ENCODE measurements at places on chromosomes 5 and 9.

GRCh38 chr9:97763874-97764273 is 66.7 kb upstream of the XPA start:
- DNase-seq, result no peak

DNA sequence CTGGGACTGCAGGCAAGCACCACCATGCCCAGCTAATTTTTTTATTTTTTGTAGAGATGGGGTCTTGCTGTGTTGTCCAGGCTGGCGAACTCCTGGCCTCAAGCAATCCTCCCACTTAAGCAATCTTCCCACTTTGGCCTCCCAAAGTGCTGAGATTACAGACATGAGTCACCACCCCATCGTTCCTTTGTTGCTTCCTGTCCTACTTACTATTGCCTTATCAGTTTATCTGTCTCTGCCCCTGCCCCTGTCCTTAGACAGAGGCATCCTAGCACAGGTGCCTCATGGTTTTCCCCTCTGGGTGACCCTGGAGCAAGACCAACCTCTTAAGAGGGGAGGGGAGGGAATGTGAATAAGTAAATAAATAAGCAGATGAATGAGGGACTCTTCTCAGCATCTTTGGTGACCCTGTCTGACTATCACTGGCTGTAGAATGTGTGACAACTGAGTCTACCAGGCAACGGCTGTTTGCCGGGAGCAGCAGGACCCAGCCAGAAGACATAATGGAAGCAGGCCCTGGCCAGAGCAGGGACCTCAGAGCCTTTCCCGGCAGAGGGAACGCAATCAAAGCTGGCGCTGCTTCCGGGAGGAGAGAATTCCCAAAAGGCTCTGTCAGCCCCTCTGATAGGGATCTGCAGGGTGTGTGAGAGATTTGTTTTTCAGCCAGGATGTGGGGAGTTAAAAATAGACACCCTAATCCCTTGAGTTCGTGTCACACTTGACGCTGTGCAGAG is 43.8 kb upstream of the DAB2IP start:
- no peak for DNase-seq

DNA sequence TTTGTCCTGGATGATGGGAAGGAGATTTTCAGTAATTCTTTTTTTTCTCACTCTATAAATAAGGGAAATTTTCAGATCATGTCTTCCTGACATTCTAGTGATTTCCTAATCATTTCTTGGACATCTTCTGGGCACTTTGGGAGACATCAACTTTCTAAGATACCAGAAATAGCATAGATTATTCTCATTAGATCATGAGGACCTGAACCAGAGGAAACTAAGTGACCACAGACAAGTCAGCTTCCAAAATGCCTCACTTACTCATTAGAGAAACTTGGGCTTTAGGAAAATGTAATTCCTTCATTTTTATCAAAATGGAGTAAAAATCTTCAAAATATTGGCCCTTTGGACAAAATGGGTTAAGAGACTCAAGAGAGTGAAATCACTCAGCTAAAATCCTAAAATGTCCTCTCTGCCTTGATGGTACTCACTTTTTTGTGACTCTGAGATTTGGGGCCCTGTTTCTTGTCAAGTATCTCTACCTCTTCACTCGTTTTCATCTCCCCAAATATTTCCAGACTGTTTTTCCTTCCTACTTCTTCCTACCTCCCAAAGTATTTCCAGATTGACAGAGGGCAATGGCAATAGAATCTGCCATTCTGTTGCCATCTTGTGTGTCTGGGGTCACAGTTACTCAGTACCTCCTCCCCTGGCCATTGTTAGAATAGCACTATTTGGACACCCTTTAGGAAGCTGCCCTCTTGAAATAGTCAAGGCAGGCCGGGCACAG is 194.5 kb downstream of the NR3C1 start:
- DNase-seq, result no peak

DNA sequence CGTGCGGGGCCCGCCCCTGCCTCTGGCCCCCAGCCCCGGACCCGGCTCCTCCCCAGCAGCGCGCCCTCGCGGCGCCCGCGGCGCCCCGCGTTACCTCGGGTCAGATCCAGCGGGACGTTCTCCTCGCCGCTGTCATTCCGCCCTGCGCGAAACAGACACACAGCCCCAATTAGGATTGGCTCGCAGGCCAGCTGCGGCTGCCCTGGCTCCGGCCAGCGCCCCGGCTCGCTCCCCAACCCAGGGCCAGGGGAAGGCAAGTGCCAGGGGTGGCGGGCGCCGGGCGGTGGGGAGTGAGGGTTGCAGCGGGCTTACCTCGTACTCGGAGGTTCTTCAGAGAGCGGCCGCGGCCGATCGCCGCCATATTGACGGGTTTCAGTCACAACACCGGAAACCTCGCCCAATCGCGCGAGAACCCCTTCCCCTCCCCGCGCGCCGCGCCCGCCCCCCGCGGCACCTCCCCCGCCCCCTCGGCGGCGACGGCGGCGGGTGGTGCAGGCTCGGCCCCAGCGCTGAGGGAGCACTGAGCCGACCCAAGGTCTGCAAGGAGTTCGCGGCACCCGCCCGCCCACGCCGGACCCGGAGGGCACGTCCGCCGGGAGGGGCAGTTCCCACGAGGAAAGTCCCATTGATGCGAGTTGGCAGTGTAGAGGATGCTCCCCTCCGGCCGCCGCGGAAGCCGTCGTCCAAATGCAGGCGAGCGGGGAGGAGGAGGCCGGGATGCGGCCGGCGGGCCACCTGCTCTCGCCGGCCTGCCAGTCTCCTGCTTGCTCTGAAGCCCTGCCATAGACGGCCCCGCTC is at the start of gene RICTOR:
Gene RICTOR (minus strand): TSS at position 383 of the 798 bp plus-strand sequence. CDS start 22 bp downstream, at position 361.
- DNase-seq, result peak; percentile 91

GRCh38 chr5:154418344-154418820 is 27.4 kb upstream of the SAP30L start:
- DNase-seq, result no peak

DNA sequence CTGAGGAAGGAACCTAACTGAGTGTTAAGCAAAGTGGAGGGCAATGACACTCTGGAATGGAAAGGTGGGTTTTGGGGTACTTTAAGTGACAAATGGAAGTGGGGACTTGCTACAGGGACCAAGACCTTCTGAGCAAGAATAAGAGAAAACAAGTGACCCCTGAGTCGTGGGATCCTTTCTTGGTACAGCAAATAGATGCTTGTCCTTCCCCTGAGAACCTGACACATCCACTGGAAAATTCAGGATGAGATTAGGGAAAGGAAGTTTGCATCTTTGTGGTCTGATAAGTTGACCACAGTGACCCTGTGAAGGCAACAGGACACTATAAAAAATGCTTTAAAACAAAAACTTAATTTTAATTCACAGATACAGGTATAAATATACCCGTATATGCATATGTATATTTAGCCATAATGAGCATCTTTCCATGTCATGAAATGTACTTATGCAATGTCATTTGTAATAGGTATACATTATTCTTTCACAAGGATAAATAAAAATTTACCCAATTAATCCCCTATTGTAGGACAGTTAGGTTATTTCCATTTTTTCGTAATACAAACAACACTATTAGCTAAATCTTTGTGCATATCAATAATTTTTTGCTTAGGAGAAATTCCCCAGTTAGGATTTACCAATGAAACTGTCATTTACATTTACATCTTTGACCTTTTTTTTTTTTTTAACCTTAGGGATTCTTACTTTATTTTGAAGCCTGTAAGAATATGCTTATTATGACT is 2.0 kb upstream of the IRF1 start:
- DNase-seq, result no peak

DNA sequence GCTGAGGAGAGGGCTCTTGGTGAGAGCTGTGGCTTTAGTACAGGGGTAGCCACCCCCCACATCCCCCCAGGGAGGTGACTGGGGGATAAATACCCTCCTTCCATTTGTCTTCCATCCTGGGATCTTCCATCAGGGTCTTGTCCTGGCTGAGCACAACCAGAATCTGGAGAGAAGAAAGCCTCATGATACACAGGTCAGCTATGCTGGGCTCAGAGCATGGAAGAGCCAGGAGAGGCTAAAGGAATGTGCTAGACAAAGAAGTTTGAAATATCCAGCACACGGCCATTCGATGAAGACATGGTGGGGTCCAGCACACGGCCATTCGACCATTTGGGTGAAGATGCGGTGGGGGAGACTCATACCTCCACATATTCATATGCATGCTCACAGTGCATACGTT is 30.0 kb downstream of the ROPN1L start:
- DNase-seq, result no peak

- DNase-seq, result no peak
Measured at GRCh38 chr5:95401626-95402025, 10.5 kb downstream of the FAM81B start.

GRCh38 chr5:37835380-37835973 is 4.4 kb downstream of the GDNF start:
- no peak for DNase-seq

DNA sequence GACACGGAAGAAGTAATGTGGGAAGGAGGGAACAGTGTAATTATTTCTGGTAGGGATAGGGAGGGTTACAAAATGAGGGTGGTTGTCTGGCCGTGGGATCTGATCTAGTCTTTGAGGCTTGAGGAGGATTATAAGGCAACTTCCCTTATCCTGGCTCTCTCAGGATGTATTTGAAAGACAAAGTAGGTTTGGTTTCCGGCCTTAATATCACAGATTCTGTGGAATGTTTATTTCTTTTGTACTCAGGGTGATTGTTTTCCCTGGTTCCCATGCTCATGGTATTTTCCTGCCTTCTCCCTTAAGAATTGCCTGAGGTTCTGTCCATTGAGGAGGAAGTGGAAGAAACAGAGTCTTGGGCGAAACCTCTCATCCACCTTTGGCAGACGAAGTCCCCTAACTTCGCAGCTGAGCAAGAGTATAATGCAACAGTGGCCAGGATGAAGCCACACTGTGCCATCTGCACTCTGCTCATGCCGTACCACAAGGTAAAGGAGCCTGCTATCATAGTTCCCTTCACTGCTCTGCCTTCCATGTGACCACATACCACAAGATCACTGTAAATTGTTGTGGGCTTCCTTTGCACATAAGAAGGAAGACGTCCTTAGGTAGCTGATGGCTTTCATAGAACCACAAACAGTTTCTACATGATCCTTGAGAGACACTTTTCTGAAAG is 253.8 kb downstream of the KDM4C start:
- no peak for DNase-seq

- DNase-seq, result no peak
Measured at GRCh38 chr9:127987103-127987614, 6.4 kb upstream of the EEIG1 start.

GRCh38 chr9:136835932-136836904 is 6.1 kb upstream of the AJM1 start:
- DNase-seq, result no peak

DNA sequence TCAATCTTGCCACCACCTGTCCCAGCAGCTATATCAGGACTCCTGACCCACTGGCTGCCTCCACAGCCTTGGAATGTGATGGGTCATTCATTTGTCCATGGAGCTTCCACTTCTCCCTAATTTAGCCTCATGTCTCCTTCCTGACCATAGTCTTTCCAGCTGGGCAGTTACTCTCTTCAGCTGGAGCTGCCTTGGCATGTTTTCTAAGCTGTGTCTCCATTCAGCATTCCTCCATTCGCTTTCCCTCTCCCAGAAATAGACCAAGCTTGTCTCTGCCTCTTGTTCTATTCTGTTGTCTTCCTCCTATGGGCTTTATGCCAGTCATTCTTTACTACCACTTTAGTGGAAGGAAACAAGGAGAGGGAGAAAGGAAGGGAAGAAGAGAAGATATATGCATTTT is 5.3 kb upstream of the CTXN3 start:
- no peak for DNase-seq

GRCh38 chr9:133238851-133239532 is 29.9 kb upstream of the OBP2B start:
- peak; percentile 70 for DNase-seq

GRCh38 chr9:3931996-3932906 is 367.6 kb downstream of the GLIS3 start:
- no peak for DNase-seq

DNA sequence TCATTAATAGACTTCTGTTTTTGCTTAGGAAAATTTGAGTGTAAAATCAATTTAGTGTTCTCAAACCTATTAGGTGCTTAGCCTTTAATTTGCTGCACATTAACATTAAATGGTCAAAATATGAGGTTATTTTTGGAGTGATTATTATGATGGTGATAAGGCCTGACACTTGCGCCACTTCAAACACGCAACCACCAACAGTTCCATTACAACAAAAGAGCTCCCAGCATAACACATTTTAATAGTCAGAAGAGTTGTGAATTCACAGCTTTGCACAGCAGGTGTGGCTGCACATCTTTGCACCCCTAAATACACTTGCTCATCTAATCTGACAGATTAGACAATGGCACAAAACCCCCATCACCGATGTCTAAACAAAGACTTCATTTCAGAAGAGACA is 940.7 kb downstream of the NR2F1-AS1 start:
- DNase-seq, result no peak

GRCh38 chr5:1227667-1228066 is 2.5 kb downstream of the SLC6A18 start:
- DNase-seq, result no peak

GRCh38 chr5:18881615-18882014 is 1106.4 kb downstream of the CDH18 start:
- no peak for DNase-seq

DNA sequence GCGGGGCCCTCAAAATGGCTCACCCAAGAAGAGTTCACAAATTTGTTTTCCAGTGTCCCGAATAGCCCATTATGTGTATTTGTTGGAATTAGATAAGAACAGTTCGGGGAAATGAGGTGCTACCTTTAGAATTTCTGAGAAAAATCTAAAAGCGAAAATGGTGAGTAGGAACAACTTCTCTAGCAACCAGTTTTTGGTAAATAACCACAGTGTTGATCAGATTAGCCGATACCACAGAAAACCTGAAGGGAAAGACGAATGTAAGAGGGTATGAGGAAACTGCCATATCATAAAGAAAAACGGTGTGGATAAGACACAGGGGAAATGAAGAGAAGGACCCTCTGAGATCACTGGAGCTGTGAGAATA is 31.0 kb downstream of the ADAM19 start:
- DNase-seq, result no peak

GRCh38 chr5:132462856-132463745 is 27.5 kb downstream of the IRF1 start:
- no peak for DNase-seq

DNA sequence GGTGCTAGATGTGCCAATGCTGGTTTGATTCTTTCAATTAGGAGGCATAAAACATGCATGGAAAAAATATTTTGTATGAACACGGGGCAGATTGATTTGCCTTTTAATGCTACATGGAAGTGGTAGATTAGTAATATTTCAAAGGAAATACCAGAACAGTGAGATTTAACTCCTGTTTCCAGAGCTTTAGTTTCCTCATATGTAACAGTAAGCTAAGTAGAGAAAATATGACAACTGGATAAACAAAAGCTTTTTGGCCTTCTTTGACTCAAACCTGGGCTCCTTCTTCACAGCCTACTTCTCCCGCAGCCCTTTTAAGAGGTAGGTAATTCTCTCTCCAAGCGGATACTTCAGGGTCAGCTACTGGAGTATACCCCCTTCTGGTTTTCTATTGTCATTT is 254.2 kb upstream of the TRPC7 start:
- no peak for DNase-seq

All from left lung (tissue), 14 donors.